K562 (cell line): ENCODE measurements at places on chromosomes 7 and 10. TPM values are rescaled to one million over a fixed set of nuclear protein-coding genes. Genes with fewer than 3 reads are reported as not detected.

Gene SRGN
- total RNA-seq = 173 and 193 TPM in 2 replicates

DNA sequence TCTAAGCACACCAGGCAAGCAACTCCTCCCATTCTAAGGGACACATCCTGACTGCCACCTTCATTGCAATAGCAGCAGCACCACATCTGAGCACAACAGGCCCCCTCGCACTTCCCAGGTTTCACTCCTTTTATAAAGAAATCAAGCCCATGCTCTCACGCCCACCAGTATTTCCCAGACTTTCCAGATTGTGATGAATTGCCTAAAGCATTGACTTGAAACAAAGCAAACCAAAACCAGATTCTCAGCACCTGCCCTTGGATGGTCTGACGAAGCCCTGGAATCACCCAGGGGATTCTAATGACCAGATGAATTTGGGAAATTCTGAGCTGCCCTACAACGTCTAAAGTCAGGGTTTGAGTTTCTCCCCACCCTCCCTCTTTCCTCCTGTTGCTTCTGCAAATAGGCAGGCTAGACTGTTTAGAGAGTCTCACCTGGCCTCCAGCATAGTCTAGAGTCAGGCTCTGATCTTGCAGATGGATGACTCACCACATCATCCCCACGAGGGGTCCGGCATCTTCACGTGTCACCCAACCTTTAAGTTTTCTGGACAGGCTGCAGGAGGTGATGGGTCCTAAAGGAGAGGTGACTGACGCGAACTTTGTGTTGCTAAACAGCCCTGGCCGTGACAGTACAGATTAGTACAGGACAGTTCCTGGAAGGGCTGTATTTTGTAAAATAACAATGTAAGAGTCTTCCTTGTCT, 198.0 kb downstream of the SKIDA1 start:
- H3K27me3 ChIP-seq = no peaks in the 10 kb centered on the region
- H3K4me3 ChIP-seq = no peak overlapping the region
- DNase-seq = no peak
- H3K36me3 ChIP-seq = no peaks in the 10 kb centered on the region

DNA sequence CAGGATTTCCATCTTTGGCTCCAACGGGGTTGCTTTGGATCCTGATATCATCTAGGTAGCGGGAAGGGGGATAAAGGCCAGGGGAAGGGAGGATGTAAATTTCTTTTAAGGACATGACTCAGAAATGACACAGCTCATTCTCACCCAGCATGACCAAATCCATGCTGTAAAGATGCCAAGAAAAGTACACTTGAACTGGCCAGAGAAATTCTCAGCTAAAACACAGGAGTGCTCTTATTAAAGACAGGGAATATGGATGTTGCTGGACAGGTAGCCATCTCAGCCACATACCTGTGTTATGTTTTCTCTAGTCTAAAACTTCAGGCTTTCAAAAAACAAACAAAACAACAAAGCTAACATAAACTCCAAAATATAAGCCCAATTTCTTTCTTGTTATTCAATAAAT, 68.3 kb downstream of the NAMPT start:
- H3K4me1 ChIP-seq = peaks cover 5% of the 10 kb centered on the region
- DNase-seq = peak; percentile 55
- H3K4me3 ChIP-seq = no peak overlapping the region
- peak overlapping the region; percentile 68; the same call in 2 of the 3 replicates for H3K27ac ChIP-seq

Gene NPFFR1
- total RNA-seq = not detected in 2 replicates

GRCh38 chr7:27868131-27868550, 128.2 kb downstream of the TAX1BP1 start:
- no peaks in the 10 kb centered on the region for H3K36me3 ChIP-seq
- no peak for DNase-seq
- H3K27ac ChIP-seq = no peak overlapping the region

DNA sequence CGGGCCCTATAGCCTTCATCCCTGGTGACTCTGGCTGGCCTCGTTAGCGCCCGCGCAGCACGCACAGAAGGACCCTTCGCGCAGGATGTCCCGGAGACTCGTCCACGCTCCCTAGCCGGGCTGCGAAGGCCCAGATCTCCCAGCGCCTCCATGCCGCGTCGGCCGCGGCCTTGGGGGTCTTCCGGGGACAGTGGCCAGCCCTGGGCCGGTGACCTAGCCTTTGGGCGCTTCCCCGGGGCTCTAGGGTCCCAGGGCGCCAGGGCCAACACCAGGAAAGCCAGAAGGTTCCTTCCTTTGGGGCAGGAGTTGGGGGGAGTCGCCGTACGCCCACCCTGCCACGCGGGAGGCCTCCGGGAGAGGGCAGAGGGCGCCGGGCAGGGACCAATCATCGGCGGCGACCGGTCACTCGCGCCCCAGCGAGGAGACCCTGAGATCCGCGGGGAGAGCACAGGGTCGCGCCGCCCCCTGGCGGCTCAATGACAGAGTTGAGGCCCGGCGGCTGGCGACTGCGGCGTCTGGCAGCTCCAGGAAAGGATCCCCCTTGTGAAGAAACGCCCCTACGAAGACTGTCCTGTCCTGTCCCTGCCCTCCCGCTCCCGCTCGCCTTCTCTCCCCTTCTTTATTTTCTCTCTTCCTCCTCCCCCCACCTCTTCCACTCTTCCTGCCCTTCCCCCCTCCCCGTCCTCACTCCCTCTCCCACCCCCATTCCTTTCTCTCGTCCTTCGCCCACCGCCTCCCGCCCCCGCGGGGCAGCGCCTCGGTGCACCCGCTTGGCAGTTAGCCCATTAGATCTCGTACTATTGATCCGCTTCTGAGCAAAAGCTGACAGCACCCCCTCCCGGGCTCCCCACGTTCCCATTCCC, 62.3 kb upstream of the LBX1 start:
- no peaks in the 10 kb centered on the region for H3K36me3 ChIP-seq
- peaks cover 42% of the 10 kb centered on the region for H3K27me3 ChIP-seq
- H3K4me3 ChIP-seq = peak overlapping the region; percentile 36
- no peaks in the 10 kb centered on the region; the same call in 2 of the 3 replicates for H3K4me1 ChIP-seq
- peak; percentile 67 for DNase-seq

- DNase-seq = no peak
- no peak overlapping the region for H3K27ac ChIP-seq
- no peaks in the 10 kb centered on the region for H3K4me1 ChIP-seq
- no peak overlapping the region for H3K4me3 ChIP-seq
Measured at GRCh38 chr7:41501466-41501865, 201.4 kb downstream of the INHBA start.

DNA sequence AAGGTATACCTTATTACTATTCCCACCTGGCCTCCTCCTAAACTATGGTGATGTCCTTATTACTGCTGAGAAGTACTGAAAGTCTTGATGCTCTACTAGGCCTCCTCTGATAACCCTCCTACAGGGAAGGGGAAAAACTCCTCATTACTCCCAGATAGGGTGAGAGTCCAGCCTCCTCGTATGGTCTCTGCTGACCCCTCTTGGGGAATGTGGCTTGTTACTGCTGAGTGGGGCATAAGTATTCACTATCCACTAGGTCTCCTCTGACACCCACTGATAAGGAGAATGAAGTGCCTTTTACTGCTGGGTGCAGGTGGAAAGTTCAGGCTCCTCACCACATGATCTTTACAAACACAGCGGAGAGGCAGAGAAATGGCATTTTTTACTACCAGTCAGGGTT, 222.9 kb downstream of the CHRM2 start:
- H3K4me1 ChIP-seq = no peaks in the 10 kb centered on the region
- no peak overlapping the region for H3K27ac ChIP-seq
- no peak for DNase-seq
- H3K36me3 ChIP-seq = no peaks in the 10 kb centered on the region

GRCh38 chr7:131499801-131500200, 56.6 kb downstream of the PODXL start:
- no peak overlapping the region for H3K4me3 ChIP-seq
- DNase-seq = no peak
- H3K27me3 ChIP-seq = no peaks in the 10 kb centered on the region
- H3K4me1 ChIP-seq = no peaks in the 10 kb centered on the region

- DNase-seq = no peak
- H3K27me3 ChIP-seq = no peaks in the 10 kb centered on the region
- no peaks in the 10 kb centered on the region for H3K36me3 ChIP-seq
- H3K4me3 ChIP-seq = no peak overlapping the region
Measured at GRCh38 chr10:58107506-58107905, 160.2 kb downstream of the IPMK start.

DNA sequence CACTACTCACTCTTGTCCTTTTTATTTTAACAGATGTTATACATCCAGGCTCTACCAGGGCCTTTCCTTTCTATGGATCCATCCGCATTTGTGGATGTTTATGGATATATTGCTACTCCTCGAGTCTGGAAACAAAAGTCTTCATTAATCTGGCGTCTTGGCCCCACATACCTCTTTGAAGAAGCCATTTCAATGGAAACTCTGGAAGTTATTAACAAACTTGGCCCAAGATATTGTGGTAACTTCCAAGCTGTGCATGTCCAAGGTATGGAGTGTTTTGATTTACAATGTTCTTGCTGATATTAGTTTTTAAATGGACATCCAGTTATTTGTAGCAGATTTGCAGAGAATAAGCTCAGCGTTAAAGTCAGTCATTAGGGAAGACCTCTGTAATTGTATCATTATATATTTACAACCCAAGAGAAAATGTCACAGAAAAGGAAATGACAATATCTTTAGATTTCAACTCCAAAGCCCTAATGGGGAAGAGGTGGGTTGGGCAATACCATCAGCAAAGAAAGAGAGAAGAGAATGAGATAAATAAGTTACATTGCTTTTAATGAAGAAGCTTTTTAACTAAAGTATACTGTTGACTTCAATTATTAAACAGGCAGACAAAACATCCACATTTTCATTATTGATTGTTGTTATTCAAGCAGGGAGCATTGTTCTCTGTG, 102.1 kb downstream of the WDFY4 start:
- H3K4me3 ChIP-seq = no peak overlapping the region
- H3K36me3 ChIP-seq = no peaks in the 10 kb centered on the region
- H3K27ac ChIP-seq = no peak overlapping the region
- DNase-seq = no peak

Gene KEL
- 28.7 and 34.3 TPM in 2 replicates for total RNA-seq

Gene PRF1
- 8.6 and 9.0 TPM in 2 replicates for total RNA-seq

DNA sequence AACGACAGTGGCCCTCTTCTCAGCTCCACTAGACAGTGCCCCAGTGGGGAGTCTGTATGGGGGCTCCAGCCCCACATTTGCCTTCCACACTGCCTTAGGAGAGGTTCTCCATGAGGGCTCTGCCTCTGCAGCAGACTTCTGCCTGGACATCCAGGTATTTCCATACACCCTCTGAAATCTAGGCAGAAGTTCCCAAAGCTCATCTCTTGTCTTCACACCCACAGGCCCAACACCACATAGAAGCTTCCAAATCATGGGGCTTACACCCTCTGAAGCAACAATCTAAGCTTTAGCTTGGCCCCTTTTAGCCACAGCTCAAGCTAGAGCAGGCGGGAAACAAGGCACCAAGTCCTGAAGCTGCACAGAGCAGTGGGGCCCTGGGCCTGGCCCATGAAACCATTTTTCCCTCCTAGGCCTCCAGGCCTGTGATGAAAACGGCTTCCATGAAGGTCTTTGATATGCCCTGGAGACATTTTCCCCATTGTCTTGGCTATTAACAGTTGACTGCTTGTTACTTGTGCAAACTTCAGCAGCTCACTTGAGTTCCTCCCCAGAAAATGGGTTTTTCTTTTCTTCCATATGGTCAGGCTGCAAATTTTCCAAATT, 89.2 kb downstream of the KBTBD2 start:
- no peak overlapping the region for H3K4me3 ChIP-seq
- H3K27me3 ChIP-seq = no peaks in the 10 kb centered on the region
- no peak for DNase-seq
- no peaks in the 10 kb centered on the region for H3K36me3 ChIP-seq

DNA sequence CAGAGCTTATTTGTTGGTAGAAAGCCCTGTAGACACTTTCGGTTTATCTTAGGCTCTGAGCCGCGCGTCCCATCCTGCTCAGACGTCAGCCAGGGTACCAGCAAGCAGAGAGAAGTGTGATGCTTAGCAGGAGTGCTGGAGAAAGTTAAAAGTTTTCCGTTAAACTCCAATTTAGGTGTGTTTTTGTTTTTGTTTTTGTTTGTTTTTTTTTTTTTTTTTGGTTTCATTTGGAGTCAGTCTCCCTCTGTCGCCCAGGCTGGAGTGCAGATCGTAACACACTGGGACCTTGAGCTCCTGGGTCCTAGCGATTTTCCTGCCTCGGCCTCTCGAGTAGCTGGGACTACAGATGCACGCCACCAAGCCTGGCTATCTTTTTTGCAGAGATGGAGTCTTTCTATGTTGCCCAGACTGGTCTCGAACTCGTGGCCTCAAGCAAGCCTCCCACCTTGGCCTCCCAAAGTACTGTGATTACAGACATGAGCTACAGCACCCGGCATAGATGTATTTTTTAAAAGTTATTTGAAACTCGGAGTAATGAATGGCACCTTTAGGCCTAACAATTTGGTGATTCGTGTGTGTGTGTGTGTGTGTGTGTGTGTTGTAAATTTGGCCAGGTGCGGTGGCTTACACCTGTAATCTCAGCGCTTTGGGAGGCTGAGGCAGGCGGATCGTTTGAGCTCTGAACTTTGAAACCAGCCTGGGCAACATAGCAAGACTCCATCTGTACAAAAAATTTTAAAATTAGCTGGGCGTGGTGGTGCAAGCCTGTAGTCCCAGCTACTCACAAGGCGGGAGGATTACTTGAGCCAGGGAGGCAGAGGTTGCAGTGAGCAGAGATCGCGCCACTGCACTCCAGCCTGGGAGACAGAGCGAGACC, 1.3 kb upstream of the HIP1 start:
- no peak for DNase-seq
- peak overlapping the region; percentile 76 for H3K27ac ChIP-seq
- H3K4me1 ChIP-seq = peaks cover 35% of the 10 kb centered on the region
- H3K27me3 ChIP-seq = no peaks in the 10 kb centered on the region

DNA sequence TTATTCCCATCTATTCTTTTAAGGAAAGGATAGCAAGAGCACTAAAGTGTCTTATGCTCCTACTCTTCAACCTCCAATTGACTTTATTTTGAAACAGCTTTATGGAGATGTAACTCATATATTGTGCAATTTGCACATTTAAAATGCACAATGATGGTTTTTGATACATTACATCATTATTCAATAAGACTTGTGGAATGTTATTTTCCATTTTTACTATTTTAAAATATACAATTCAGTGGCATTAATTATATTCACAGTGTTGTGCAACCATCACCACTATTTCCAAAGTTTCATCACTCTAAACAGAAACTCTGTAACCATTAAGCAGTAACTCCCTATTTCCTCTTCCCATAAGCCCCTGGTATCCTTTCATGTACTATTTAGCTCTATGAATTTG, 489.8 kb downstream of the NEBL start:
- H3K4me1 ChIP-seq = no peaks in the 10 kb centered on the region
- no peak for DNase-seq
- H3K27me3 ChIP-seq = no peaks in the 10 kb centered on the region

Gene ACTL6B
- total RNA-seq = not detected in 2 replicates

Gene ARMC10
- total RNA-seq = 72.6 and 76.1 TPM in 2 replicates

Gene MAD1L1
- 67.4 and 75.3 TPM in 2 replicates for total RNA-seq

DNA sequence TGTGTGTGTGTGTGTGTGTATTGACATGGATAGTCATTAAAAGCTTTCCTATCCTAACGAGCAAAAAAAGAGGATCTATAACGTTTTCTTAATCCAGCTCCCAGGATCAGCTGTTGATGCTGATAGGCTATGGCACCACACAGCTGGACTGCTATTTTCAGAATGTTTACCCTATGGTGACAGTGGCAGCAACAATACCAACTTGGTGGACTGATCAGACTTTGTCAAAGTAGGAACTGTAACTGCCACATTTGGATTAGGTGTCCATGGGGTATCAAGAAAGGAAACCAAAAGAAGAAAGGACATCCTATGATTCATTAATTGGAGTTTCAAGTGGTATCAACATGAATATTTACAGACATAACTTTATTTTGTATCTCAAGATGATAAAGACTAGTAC, 2.7 kb upstream of the CLEC5A start:
- DNase-seq = no peak
- H3K27me3 ChIP-seq = no peaks in the 10 kb centered on the region
- H3K36me3 ChIP-seq = no peaks in the 10 kb centered on the region
- H3K4me1 ChIP-seq = no peaks in the 10 kb centered on the region

GRCh38 chr10:33196710-33197491, 137.6 kb downstream of the NRP1 start:
- no peaks in the 10 kb centered on the region for H3K36me3 ChIP-seq
- no peak overlapping the region for H3K27ac ChIP-seq
- no peaks in the 10 kb centered on the region for H3K27me3 ChIP-seq
- no peaks in the 10 kb centered on the region for H3K4me1 ChIP-seq
